Activated naive CD4-positive, alpha-beta T cell treated with anti-CD3 and anti-CD28 coated beads for 36 hours (primary cell): ENCODE measurements at places on chromosomes 6 and 20. TPM values are rescaled to one million over a fixed set of nuclear protein-coding genes. Genes with fewer than 3 reads are reported as not detected.

DNA sequence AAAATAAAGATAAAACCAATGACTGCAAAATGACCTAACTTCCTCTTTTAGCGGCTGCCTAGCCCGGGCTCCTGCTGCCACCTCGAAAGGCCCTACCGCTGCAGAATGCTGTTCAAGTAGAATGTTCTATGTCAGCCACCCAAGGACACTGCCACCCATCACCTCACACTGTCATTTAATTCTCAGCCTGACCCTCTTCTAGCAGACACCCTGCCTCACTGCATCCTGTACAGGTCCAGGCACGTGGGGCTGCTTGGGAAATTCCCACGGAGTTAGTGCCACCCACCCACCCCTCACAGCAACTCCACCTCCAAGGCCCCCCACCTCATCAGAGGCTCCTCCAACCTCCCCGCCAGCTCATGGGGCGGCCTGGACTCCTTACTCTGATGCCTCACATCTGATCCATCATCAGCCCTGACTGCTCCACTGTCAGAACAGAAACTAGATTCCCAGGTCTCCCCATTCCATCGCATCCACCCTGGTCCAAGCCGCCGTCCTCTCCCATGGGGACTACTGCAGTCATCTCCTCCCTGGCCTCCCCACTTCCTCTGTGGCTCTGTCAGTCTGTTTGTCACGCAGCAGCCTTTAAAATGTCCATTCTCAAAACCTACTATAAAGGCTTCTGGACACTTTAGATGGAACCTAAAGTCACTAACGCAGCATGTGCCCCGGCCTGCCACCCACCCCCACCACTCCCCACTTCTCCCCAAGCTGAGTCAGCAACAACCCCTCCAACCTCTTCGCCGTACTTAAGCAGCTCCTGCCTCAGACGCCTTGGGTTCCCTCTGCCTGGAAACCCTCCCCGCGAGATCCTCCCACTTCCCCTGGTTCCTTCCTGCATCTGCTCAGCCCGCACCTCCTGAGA lies 17.0 kb downstream of the NFATC2 start:
- peaks cover 23% of the 10 kb centered on the region for H3K36me3 ChIP-seq
- H3K27ac ChIP-seq = peak overlapping the region; percentile 93
- no peaks in the 10 kb centered on the region for H3K27me3 ChIP-seq
- H3K4me1 ChIP-seq = peaks cover 75% of the 10 kb centered on the region

GRCh38 chr20:15654208-15654649 lies 919.0 kb downstream of the KIF16B start:
- no peak overlapping the region for H3K4me3 ChIP-seq
- no peaks in the 10 kb centered on the region for H3K36me3 ChIP-seq
- no peaks in the 10 kb centered on the region for H3K4me1 ChIP-seq
- no peaks in the 10 kb centered on the region for H3K27me3 ChIP-seq
- H3K27ac ChIP-seq = no peak overlapping the region

GRCh38 chr20:51342510-51343236 lies 199.8 kb downstream of the NFATC2 start:
- H3K4me3 ChIP-seq = no peak overlapping the region
- no peak for DNase-seq
- H3K36me3 ChIP-seq = no peaks in the 10 kb centered on the region
- H3K27ac ChIP-seq = no peak overlapping the region

DNA sequence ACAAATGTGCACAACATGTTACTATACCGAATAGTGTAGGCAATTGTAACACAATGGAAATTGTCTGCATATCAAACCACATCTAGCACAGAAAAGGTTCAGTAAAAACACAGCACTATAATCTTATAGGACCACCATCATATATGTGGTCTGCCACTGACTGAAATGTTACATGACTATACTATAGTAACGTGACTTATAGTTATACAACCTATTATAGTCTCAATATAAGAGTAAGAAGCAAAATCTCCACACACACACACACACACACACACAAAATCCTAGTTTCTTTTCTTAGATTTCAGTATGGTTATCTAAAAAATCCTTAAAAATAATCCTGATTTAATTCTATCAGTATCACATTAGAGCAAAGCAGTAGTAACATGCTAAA lies 164.6 kb downstream of the RALGAPA2 start:
- no peak overlapping the region for H3K4me3 ChIP-seq
- no peak for DNase-seq
- peaks cover 24% of the 10 kb centered on the region for H3K4me1 ChIP-seq
- no peaks in the 10 kb centered on the region for H3K27me3 ChIP-seq
- peaks cover 26% of the 10 kb centered on the region for H3K36me3 ChIP-seq
- no peak overlapping the region for H3K27ac ChIP-seq

- no peak overlapping the region for H3K27ac ChIP-seq
- H3K4me1 ChIP-seq = no peaks in the 10 kb centered on the region
- DNase-seq = no peak
- H3K27me3 ChIP-seq = no peaks in the 10 kb centered on the region
- H3K4me3 ChIP-seq = no peak overlapping the region
Measured at GRCh38 chr6:113564371-113565171, 292.6 kb upstream of the MARCKS start.

DNA sequence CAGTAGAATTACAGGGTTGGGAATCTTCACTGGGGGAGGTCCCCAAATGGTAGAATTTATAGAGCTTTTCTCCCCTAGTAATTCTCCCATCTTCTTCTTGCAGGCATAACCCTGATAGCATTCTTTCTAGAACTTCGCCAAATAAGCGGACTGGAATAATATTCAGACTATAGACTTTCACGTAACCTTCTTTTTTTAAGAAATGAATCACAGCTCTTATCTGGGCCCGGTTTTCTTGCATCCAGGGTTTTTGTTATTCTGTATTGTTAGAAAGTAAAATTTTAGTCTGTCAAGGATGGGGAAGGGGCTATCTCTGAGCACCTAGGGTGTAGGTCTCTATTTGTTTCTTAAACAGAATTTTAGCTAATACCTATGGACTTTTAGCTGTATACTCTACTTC lies 476.8 kb upstream of the CITED2 start:
- no peak overlapping the region for H3K4me3 ChIP-seq
- DNase-seq = no peak
- H3K27me3 ChIP-seq = no peaks in the 10 kb centered on the region
- no peaks in the 10 kb centered on the region for H3K36me3 ChIP-seq
- no peak overlapping the region for H3K27ac ChIP-seq

GRCh38 chr6:13383328-13384163 lies 55.2 kb upstream of the TBC1D7 start:
- H3K27me3 ChIP-seq = no peaks in the 10 kb centered on the region
- H3K4me3 ChIP-seq = no peak overlapping the region
- no peak overlapping the region for H3K27ac ChIP-seq
- peak; percentile 46 for DNase-seq
- no peaks in the 10 kb centered on the region for H3K36me3 ChIP-seq
- peaks cover 13% of the 10 kb centered on the region for H3K4me1 ChIP-seq

GRCh38 chr20:46267108-46268105 lies 40.9 kb downstream of the CDH22 start:
- H3K27ac ChIP-seq = no peak overlapping the region
- peaks cover 35% of the 10 kb centered on the region for H3K27me3 ChIP-seq
- H3K36me3 ChIP-seq = no peaks in the 10 kb centered on the region
- no peak for DNase-seq
- no peak overlapping the region for H3K4me3 ChIP-seq
- no peaks in the 10 kb centered on the region for H3K4me1 ChIP-seq

GRCh38 chr6:40674170-40674569 lies 87.0 kb upstream of the LRFN2 start:
- H3K4me1 ChIP-seq = no peaks in the 10 kb centered on the region
- no peak overlapping the region for H3K27ac ChIP-seq
- peaks cover 2% of the 10 kb centered on the region for H3K36me3 ChIP-seq
- no peak overlapping the region for H3K4me3 ChIP-seq

Gene PNPLA1
- not detected for total RNA-seq

Gene BNIP5
- not detected for total RNA-seq

Gene FOXC1
- total RNA-seq = not detected

Gene PXDC1
- 0.36 TPM for total RNA-seq
